ENCODE measurements at places on chromosomes 7 and 10. TPM values are rescaled to one million over a fixed set of nuclear protein-coding genes. Genes with fewer than 3 reads are reported as not detected.

DNA sequence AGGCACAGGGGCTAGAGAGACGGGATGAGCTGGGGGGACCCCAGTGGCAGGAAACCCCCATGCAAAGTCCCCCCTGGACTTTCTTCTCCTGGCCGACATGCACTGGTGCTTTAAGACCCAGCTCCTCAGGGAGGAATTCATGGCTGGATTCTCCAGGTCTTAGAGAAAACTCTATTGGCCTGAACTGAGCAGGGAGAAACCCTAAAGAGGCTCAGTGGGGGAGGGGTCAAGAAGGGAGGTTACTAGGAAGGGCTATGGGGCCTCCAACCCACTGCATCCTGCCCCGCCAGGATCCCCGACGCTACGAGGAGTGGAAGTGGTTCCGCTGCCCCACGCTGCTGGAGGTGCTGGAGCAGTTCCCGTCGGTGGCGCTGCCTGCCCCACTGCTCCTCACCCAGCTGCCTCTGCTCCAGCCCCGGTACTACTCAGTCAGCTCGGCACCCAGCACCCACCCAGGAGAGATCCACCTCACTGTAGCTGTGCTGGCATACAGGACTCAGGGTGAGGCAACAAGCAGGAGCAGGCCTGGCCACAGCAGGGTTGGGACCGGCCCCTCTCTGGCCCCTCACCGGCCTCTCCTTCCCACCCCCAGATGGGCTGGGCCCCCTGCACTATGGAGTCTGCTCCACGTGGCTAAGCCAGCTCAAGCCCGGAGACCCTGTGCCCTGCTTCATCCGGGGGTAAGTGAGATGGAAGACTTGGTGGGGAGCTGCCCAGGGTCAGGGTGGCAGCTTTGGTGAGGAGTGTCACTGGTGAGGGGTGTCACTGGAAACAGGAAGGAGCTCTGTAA lies 13.8 kb downstream of the ATG9B start:
- no peak overlapping the region for H3K27ac ChIP-seq
- no peaks in the 10 kb centered on the region for H3K36me3 ChIP-seq
- H3K4me1 ChIP-seq: peaks cover 45% of the 10 kb centered on the region

GRCh38 chr7:147406521-147407135 lies 1183.9 kb upstream of the C7orf33 start:
- no peak overlapping the region for H3K27ac ChIP-seq
- no peaks in the 10 kb centered on the region for H3K27me3 ChIP-seq
- DNase-seq: no peak
- no peaks in the 10 kb centered on the region for H3K4me1 ChIP-seq
- no peaks in the 10 kb centered on the region for H3K36me3 ChIP-seq

GRCh38 chr7:2730846-2731770 lies 43.1 kb downstream of the AMZ1 start:
- no peaks in the 10 kb centered on the region for H3K36me3 ChIP-seq
- no peaks in the 10 kb centered on the region for H3K4me1 ChIP-seq
- no peak overlapping the region for H3K4me3 ChIP-seq
- no peak overlapping the region for H3K27ac ChIP-seq
- no peak for DNase-seq

Gene SPDYE2
- total RNA-seq: not detected

- H3K27me3 ChIP-seq: no peaks in the 10 kb centered on the region
- no peak overlapping the region for H3K4me3 ChIP-seq
- peaks cover 48% of the 10 kb centered on the region for H3K36me3 ChIP-seq
Measured at GRCh38 chr10:60873758-60874157, 70.2 kb downstream of the RHOBTB1 start.

Gene AKR1C8
- not detected for total RNA-seq

DNA sequence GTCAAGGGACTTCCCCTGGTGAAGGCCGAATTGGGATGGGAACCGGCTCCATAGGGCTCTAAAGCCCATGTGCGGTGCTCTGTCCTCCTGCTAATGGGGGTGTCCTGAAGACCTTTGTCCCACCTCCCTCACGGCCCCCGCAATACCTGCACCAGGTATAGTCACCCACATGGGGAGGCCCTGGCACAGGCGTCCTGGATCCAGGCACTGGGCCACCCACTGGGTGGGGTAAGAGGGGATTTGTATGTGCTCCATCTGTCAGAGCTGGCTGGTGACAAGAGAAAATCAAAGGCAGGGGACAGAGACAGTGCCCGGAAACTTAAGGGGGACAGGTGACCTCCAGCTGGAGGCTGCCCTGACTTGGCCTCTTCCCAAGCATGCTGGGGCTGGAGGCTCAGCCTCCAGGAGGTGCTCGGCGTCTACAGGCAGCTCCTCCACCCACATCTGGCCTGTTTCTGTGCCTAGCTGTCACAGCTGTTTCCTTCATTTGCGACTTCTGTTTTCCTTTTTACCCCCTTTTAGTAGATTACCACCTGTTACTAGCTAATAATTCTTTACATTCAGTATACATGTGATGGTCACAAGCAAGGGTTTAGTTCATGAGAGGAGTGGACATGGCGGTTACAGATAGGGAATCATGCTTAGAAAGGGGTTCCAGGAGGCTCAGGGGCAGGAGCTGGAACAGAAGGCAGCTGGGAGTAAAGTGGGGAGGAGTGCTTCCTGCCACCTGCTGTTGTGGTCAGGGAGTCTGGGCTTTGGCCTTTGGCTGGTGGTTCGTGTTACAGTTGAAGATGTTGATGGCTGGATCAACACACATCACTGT lies 2.3 kb upstream of the CUZD1 start:
- H3K4me3 ChIP-seq: no peak overlapping the region
- no peaks in the 10 kb centered on the region for H3K36me3 ChIP-seq
- DNase-seq: no peak
- H3K4me1 ChIP-seq: no peaks in the 10 kb centered on the region
- no peak overlapping the region for H3K27ac ChIP-seq

Measured in tibial nerve (tissue), 4 donors.